Myocyte (in vitro differentiated cells): ENCODE measurements at places on chromosomes 1 and 21. TPM values are rescaled to one million over a fixed set of nuclear protein-coding genes. Genes with fewer than 3 reads are reported as not detected.
A peak's percentile ranks its signal among the peaks of the same experiment; 100 is the strongest.

EDN2 gene
- total RNA-seq, result 0.73 TPM in 1 of 2 replicates, not detected in the other

E2F2 gene
- 0.13 and 0.16 TPM in 2 replicates for total RNA-seq

NME7 gene
- total RNA-seq, result 12.9 and 13.9 TPM in 2 replicates

RAB29 gene
- 23.6 and 24.8 TPM in 2 replicates for total RNA-seq

OR2L2 gene
- not detected in 2 replicates for total RNA-seq

HSD3B2 gene
- total RNA-seq, result not detected in 2 replicates

C1orf226 gene
- 1.0 and 1.8 TPM in 2 replicates for total RNA-seq

- DNase-seq, result peak; percentile 68
These were observed 105.0 kb downstream of the FNBP1L start for GRCh38 chr1:93552741-93553455.

- DNase-seq, result peak; percentile 45
These were observed 73.1 kb upstream of the GJB5 start for GRCh38 chr1:34681480-34682451.

DNA sequence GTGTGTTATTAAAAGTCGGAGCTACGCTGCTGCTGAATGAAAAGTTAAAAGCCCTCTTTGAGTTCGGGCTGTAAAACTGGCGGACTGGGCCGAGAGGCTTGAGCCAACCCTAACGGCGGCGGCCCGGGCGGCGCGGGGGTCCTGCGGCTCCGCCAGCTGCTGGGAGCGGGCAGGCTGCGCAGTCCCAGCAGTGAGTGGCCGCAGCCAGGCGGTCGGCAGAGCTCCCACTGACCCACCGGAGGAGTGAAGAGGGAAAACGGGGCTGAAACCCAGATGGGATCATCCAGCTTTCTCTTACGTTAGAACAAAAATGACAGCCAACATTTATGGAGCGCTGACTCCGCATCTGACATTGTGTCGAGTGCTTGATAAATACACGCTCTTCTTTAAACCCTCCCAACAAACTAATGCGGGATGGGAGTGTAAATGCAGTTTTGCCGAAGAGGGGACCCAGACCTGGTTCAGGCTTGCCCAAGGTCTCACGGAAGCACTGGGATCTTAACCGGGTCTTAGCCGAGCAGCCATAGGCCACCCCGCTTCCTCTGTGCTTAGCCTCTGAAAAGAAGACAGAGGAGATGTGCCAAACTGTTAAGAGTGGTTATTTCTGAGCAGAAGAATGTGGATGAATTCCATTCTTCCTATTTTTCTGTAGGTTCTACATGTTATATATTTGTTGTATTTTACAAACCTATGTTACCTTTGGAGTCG lies 3.5 kb downstream of the GRHL3 start:
- no peak for DNase-seq

DNA sequence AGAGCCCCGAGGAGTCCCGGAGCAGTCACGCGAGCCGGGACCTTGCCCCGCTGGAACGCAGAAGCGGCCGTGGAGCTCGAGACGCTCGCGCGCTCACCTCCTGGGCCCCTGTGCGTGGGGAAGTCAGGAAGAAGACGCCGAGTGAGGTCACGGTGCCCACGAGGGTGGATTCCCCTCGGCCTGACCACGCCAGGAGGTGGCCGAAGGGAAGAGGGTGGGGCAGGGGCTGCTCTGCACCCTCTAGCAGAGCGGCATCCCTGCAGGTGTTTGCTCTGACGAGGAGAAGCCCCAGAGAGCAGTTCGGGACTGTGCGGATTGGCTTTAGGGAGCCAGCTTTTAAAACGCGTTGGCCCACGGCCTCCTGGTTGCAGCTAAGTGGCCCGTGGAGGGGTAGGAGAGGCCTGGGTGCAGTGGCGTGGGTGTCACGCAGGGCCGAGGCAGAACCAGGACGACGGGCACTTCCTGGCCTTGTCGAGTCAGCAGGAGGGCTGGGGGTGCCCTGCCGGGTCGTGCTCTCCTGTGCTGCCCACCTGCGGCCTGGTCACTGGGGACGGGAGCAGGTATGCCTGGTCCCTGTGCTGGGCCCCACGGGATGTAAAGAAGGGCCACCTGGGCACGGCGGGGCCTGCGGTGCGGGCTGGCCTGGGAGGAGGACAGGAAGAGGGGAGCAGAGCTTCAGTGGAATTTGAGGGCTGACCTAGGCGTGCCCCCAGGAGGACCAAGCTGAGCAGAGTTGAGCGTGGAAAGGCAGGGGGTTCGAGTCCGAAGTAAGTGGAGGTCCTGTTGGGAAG lies 1.0 kb downstream of the PDXK start:
- peak; percentile 21 for DNase-seq

GRCh38 chr1:100530880-100531487 lies 7.0 kb upstream of the GPR88 start:
- peak; percentile 71 for DNase-seq

NPPA gene
- total RNA-seq, result 0.47 and 1.3 TPM in 2 replicates

CYP4A11 gene
- not detected in 2 replicates for total RNA-seq

GRCh38 chr1:35707601-35708440 lies 10.9 kb downstream of the C1orf216 start:
- peak; percentile 65 for DNase-seq

AADACL3 gene
- not detected in 2 replicates for total RNA-seq

- DNase-seq, result no peak
These were observed 16.9 kb downstream of the REG4 start for GRCh38 chr1:119794230-119794875.

GPR89A gene
- 43.9 and 52.4 TPM in 2 replicates for total RNA-seq

- peak; percentile 25 for DNase-seq
These were observed 10.6 kb downstream of the ZZZ3 start for GRCh38 chr1:77671836-77672235.

ARMH1 gene
- total RNA-seq, result 7.0 and 13.9 TPM in 2 replicates

DNA sequence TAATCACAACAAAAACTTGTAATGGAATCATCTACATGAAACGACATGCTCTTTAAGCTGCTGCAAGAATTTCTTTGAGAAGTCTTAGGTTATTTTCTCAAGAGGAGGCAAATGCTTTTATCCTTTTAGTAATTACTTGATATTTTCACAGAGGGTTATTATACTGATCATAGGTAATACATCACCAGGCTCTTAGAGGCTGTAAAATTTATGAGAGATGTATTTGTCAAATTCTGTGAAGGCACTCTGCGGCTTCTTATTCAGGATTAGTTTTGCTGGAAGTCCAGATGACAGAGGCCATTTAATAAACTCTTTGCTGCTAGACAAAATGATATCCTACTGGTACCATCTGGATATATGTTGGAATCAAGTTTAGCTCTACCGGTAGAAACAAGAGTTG lies 624.3 kb upstream of the BRINP3 start:
- no peak for DNase-seq

LAMC2 gene
- total RNA-seq, result 1.7 and 2.3 TPM in 2 replicates

DNA sequence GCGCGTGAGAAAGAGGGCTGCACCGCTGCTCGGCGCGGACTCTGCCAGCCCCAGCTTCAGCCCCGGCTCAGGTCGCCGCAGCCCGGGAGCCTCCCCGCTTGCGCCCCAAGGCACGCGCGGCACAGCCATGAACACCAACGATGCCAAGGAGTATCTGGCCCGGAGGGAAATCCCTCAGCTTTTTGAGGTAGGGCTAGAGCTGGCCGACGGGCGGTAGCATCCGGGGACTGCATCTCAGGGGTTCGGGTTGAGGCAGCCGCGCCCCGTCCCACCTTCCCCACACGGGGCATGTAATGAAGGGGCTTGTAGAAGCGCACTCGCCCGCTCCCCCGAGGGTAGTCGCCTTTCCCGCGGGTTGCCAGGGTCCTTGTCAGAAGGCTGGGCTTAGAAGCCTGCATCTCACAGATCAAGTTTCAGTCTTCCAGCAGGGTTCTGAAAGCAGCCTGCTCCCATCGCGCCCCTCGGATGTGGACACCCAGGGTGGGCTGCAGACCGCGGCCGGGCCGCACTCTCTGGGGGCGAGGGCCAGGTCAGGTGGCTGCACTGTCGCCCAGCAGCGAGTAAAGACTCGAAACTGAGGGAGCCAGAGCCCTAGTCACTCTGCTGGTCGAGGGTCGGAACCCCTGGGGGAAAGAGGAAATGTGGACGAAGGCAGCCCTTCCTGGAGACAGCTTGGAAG lies 507 bp downstream of the AK5 start:
- DNase-seq, result peak; percentile 64

GRCh38 chr1:235563513-235564061 lies 59.3 kb upstream of the B3GALNT2 start:
- no peak for DNase-seq

- no peak for DNase-seq
These were observed 159.8 kb downstream of the PBX1 start for GRCh38 chr1:164718821-164719220.

GRCh38 chr1:167273027-167273800 lies 52.5 kb downstream of the POU2F1 start:
- DNase-seq, result peak; percentile 89

GRCh38 chr1:111961773-111962565 lies 27.5 kb downstream of the KCND3 start:
- no peak for DNase-seq

DNA sequence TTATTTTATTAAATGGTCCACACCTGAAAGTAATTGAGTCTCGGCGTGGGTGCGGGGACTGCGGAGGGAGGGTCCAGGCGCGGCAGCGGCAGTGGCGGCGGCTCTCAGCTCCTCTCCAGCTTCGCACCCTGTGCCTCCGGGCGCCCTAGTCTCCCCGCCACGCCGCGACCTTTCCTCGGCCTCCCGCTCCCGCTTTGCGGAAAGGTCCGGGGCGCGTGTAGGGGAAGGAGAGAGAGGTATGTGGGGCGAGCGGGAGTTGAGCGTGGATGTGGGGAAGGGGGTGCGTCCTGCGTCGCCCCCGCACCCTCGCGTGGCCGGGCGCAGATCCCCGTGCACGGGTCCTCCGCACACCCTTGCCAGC lies 13.4 kb upstream of the ALX3 start:
- DNase-seq, result no peak

- DNase-seq, result peak; percentile 32
These were observed 2.4 kb downstream of the SEMA6C start for GRCh38 chr1:151143986-151144385.

GRCh38 chr1:118692143-118692542 lies 296.0 kb downstream of the TBX15 start:
- peak; percentile 1 for DNase-seq

DNA sequence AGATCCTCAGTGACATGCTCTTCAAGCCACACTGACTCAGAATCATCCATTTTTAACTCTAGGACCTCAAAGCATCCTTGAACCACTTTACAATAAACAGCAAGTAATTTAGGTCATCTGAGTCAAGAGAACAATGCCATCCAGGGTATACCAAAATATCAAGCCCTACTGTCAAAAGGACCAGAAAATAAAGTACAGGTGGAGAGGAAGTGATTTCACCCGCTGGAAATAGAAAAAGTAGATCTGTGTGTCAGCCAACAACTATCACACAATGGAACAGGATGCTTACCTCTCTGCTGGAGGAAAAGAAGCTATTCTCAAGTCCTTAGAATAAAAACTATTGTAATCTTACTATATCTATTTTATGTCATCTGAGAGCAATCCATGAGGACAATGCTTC lies 37.0 kb downstream of the RERE start:
- DNase-seq, result peak; percentile 10

DNA sequence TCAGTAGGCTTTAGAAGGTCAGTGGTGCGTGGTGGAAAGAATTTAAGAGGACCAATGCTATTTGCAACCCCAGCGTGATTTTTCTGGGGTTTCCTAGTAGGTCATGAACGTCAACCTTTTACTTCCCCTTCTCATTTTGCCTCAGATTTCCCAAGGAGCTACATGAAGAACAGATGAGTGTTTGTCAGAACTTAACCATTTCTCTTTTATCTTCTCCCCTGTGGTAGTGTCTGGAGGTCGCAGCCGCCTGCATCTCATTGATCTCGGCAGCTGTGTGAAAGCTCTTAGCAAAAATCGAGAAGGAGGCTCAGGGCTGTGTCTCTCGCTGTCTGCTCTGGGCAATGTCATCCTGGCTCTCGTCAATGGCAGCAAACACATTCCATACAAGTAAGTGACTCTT lies 491.1 kb downstream of the KIF26B start:
- DNase-seq, result no peak

LBR gene
- 13.7 and 14.3 TPM in 2 replicates for total RNA-seq

GRCh38 chr21:29786496-29787360 lies 153.1 kb downstream of the GRIK1 start:
- no peak for DNase-seq

DNA sequence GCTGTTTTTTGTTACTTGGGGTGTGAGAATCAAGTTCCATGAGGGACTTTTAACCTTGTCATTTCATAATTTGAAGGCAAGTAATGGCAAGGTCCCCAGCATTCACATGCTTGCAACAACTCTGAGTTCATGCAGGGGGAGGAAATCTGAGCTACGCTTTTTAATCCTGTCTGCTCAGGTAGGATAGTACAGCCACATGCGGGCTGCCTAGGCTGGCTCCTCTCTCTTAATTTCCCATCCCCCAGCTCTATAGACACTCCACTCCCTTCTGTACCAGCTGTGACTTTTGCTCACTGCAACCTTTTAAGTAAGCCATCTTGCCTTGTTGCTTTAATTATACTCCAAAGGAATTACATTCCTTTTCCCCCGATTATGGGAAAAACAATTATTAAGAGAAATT lies 30.1 kb downstream of the PTGFR start:
- peak; percentile 9 for DNase-seq

DNA sequence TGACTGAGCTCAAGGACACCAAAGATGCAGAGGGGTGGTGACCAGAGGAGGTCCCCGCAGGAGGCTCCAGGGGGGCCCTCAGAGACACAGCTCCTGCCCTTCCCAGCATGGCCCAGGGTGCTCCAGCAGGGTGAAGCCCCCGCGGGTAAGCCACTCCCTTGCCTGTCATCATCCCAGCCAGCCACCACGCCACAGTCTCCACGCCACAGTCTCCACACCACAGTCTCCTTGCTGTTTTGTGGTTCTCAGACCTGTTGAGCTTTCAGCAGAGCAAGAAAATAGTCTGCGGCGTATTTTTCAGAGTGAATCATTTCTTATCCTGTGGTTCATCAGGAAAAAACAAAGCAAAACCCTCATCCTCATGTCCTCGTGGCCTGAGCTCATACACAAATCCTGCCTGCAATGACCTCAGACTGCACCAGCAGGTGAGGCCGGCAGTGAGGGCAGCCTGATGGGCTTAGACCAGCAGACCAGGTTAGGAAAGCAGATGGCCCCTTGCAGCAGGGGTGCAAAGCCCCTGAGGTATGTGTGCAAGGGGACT lies 25.7 kb upstream of the ABCG1 start:
- DNase-seq, result peak; percentile 6

- DNase-seq, result peak; percentile 66
These were observed 76.3 kb upstream of the BEND5 start for GRCh38 chr1:48853006-48853405.

GRCh38 chr1:112618721-112619517 lies at the start of gene ST7L:
TSS of gene ST7L (minus strand) at chr1:112619141. CDS start at chr1:112619113, 28 bp downstream.
- DNase-seq, result peak; percentile 85

DNA sequence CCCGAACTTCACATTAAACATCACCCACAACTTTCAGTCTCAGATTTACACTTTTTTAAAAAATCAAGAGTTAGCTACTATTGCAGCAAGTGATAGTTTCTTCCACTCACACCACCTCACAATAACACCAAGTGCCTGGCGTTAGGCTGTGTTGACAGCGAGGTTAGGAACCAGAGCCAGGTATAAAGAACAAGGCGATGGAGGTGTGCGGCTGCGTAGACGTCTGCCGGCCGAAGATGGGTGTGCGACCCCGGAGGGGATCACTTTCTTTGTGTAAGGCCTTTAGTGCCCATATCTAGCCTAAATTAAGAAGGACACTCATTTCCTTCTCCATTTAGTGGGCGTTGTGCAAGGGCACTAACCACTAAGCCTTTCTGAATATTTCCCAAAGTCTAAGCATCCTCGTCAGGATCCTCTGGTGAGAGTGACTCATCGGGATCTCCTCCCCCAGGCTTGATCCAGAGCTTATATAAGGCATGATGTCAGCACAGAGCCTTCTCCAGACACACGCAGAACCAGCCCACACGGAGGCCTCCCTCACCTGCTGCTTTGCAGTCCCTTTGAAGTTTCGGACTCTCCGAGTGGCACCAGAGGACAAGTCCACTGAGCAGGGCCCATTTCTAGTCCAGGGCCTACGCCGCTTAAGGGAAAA lies 11.8 kb downstream of the NHLH2 start:
- DNase-seq, result peak; percentile 95

GRCh38 chr1:16112596-16113555 lies 39.4 kb upstream of the FAM131C start:
- peak; percentile 58 for DNase-seq
